ENCODE measurements at places on chromosomes 1 and 21. TPM values are rescaled to one million over a fixed set of nuclear protein-coding genes. Genes with fewer than 3 reads are reported as not detected.
A peak's percentile ranks its signal among the peaks of the same experiment; 100 is the strongest.

DNA sequence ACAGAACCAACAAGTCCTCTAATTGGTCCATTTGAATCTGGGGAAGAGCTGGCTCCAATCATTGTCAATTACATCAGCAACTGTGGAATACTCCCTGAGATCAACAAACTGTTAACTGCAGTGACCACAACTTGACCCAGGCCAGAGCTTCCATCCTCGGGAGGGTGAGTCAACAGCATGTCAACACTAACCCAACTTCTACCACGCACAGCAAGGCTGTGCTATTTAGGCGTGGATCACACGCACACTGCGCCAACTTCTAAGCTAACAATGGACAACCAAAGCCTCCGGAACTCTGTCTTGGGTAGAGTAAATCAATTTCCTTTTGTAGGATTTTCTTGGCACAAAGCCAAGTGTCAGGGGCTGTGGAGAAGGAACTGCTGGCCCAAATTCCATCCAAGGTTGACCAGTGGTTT is 30.4 kb downstream of the APP start:
- H3K4me3 ChIP-seq: no peak overlapping the region
- H3K4me1 ChIP-seq: no peaks in the 10 kb centered on the region
- H3K27me3 ChIP-seq: no peaks in the 10 kb centered on the region
- DNase-seq: no peak
- no peak overlapping the region for H3K27ac ChIP-seq

DNA sequence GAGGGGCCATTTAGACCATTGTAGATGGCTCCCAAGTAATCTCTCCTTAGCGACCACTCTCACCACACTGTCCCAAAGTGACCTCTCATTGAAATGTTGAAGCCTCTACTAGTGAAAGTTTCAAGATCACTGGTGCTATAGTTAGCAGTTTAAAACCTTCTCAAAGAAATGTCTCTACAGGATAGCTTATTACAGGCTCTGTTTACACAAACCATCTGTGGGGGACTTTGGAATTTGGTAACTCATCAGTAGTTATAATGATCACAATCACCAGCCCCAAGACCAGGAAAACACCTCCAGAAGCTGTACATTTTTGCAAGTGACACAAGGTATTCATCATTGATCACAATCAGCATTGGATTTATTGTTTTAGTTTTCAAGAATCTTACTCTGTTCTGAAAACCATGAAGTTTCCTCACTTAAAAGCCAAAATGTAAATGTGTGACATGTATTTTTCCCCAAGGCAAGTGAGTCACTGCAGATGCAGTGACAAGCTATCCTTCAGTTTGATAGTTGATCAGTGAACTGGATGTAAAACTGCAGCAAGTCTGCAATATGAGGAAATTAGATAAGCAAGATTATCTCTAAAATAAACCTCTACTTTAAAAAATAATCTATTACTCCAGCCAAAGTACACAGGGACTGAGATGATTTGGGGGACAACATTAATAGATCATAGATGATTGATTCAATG is 41.9 kb downstream of the C21orf91 start:
- H3K4me1 ChIP-seq: no peaks in the 10 kb centered on the region
- no peaks in the 10 kb centered on the region for H3K27me3 ChIP-seq
- H3K4me3 ChIP-seq: no peak overlapping the region
- no peaks in the 10 kb centered on the region for H3K36me3 ChIP-seq

GRCh38 chr1:45002650-45003645 is 8.2 kb downstream of the HECTD3 start:
- no peak overlapping the region for H3K4me3 ChIP-seq
- peak; percentile 14 for DNase-seq
- no peak overlapping the region for H3K27ac ChIP-seq
- H3K27me3 ChIP-seq: no peaks in the 10 kb centered on the region

DNA sequence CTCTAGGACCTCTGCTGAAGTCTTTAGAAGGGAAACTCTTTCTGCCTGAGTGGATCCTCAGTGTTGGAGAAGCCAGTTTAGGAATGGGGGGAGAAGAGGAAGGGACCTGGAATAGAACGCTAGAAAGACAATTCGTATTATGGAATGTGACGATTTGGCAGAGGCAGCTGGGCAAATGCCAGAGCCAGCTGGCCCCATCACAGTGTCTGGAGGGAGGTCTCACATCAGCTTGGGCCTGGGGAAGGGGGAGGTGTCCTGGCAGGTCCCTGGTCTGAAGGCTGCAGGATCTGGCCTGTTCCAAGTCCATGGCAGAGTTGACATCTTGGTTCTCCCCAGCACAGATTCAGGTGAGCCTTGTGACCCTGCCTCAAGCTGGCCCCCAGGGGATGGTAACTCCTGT is 11.3 kb downstream of the TMCC2 start:
- H3K36me3 ChIP-seq: no peaks in the 10 kb centered on the region
- no peak overlapping the region for H3K4me3 ChIP-seq
- H3K4me1 ChIP-seq: no peaks in the 10 kb centered on the region
- no peak overlapping the region for H3K27ac ChIP-seq
- H3K27me3 ChIP-seq: no peaks in the 10 kb centered on the region

- H3K27ac ChIP-seq: no peak overlapping the region
- H3K4me1 ChIP-seq: no peaks in the 10 kb centered on the region
Measured at GRCh38 chr1:221415651-221416050, 326.2 kb downstream of the DUSP10 start.

DNA sequence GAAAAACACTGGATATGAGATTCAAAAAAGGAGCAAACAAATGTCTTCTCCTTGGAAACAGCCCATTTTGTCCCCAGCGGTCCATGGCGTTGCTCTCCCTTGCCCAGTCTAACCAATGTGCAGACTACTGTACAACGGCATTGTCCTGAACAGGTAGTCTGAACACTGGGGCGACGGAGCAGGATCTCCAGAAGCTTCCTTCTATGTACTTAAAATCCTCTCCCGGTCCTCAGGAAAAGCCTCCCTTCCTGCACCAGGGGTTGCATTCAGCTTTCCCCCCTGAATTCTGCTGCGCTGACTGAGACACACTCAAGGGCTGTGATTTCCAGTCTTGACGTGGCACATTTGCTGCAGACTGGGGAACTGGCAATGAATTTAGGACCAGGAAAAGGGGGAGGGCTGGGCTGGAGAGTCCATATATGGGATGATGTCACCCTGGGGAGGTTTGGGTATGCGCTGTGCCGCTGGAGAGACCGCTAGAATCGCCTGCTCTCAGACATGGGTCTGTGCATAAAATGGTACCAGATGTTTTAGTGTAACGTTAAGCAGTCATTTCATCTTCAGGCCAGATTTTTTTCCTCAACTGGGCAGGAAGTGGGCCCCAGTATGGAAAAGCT is 275.9 kb upstream of the C1orf105 start:
- no peak overlapping the region for H3K27ac ChIP-seq
- H3K27me3 ChIP-seq: no peaks in the 10 kb centered on the region
- no peaks in the 10 kb centered on the region for H3K36me3 ChIP-seq
- no peak for DNase-seq
- H3K4me1 ChIP-seq: peaks cover 16% of the 10 kb centered on the region
- no peak overlapping the region for H3K4me3 ChIP-seq

DNA sequence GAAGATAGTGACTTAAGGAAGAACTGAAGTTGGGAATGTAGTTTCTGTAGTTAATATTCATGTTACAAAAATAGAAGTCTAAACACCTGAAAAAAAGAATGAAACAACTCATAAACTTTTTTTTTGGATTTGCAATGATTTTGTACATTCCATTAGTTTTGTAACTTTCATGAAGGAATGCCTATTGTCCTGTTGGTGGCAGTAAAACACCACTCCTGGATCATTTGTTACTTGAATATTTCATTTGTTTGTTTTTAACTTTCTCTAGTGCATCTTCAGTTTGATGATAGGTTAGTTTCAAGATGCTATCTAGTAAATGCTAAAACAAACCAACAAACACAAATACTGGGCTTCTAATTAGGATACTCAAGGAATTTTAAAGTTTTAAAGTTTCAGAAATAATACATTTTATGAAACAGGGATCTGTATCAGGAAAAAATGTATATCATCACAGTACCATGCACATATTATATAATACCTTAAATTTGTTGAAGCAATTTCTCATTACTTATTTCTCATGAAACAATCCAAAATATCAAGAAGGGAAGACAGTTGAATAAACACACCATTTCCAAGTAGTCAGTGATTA is 229.7 kb upstream of the CACYBP start:
- H3K27me3 ChIP-seq: no peaks in the 10 kb centered on the region
- H3K4me1 ChIP-seq: peaks cover 23% of the 10 kb centered on the region
- DNase-seq: peak; percentile 19
- H3K4me3 ChIP-seq: no peak overlapping the region

DNA sequence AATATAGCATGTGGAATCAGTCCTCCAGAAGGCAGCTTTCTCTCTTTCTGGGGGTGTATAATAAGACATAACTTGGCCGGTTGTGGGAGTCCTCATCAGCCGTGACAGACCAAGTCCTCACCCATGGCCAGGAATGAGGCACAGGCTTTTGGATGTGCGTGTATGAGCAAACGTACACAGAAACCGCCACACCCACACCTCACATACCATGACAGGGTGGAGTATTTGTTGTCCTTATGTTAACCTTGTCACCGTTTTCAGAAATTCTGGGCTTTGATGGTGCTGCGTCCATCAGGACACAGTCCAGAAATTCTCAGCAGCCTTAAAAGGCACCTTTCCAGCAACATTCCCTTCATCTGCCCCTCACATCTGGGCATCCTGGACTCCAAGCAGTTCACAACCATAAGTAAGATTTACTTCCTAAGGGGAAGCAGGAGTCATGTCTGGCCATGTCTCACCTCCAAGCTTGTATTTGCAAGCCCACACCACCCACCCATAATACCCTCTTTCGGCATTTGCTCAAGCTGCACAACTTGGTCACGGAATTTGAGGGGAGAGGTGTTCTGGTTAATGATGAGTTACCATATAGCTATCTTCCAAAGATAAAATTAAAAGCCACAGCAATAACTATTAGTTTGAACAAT is 12.4 kb downstream of the C1orf116 start:
- peak overlapping the region; percentile 64 for H3K27ac ChIP-seq
- H3K4me1 ChIP-seq: peaks cover 46% of the 10 kb centered on the region
- H3K4me3 ChIP-seq: no peak overlapping the region

GRCh38 chr1:113949007-113949406 is 19.9 kb downstream of the HIPK1 start:
- peaks cover 30% of the 10 kb centered on the region for H3K4me1 ChIP-seq
- H3K27ac ChIP-seq: no peak overlapping the region
- H3K4me3 ChIP-seq: no peak overlapping the region
- H3K36me3 ChIP-seq: no peaks in the 10 kb centered on the region
- no peak for DNase-seq
- no peaks in the 10 kb centered on the region for H3K27me3 ChIP-seq

BEND5 gene
- 0.57 TPM for total RNA-seq

LAMC2 gene
- 34.9 TPM for total RNA-seq

- no peak overlapping the region for H3K27ac ChIP-seq
- H3K27me3 ChIP-seq: no peaks in the 10 kb centered on the region
- no peak overlapping the region for H3K4me3 ChIP-seq
- no peaks in the 10 kb centered on the region for H3K36me3 ChIP-seq
Measured at GRCh38 chr1:8089535-8090228, 63.6 kb upstream of the ERRFI1 start.

DNA sequence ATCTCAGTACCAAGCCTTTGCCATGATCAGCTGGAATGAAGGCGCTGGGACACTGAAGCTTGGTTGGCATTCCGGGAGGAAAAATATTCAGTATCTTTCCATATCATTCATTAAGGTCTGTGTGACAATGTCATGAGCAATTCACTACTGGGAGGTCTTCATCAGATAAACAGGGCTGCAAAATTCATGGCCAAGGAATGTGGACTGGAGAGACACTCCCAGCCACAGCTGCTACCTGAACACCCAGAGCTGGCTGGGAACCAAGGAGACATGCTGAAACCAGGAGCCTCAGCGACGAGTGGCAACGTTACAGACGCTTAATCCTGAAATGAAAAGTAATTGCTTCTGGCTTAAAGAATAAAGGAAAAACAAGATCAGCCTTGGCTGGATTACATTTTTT is 30.6 kb upstream of the DDAH1 start:
- H3K27ac ChIP-seq: no peak overlapping the region
- H3K4me1 ChIP-seq: no peaks in the 10 kb centered on the region
- no peaks in the 10 kb centered on the region for H3K27me3 ChIP-seq
- H3K36me3 ChIP-seq: no peaks in the 10 kb centered on the region

- no peaks in the 10 kb centered on the region for H3K36me3 ChIP-seq
- H3K4me3 ChIP-seq: no peak overlapping the region
- no peaks in the 10 kb centered on the region for H3K27me3 ChIP-seq
- H3K27ac ChIP-seq: no peak overlapping the region
- no peaks in the 10 kb centered on the region for H3K4me1 ChIP-seq
Measured at GRCh38 chr1:229913489-229913888, 153.5 kb upstream of the GALNT2 start.

- H3K36me3 ChIP-seq: no peaks in the 10 kb centered on the region
- H3K4me3 ChIP-seq: no peak overlapping the region
- H3K4me1 ChIP-seq: no peaks in the 10 kb centered on the region
- DNase-seq: no peak
- H3K27me3 ChIP-seq: no peaks in the 10 kb centered on the region
Measured at GRCh38 chr1:29655145-29655544, 418.8 kb downstream of the PTPRU start.

E2F2 gene
- total RNA-seq: 9.1 TPM

- H3K27ac ChIP-seq: no peak overlapping the region
- no peak overlapping the region for H3K4me3 ChIP-seq
- DNase-seq: no peak
Measured at GRCh38 chr1:2936559-2937515, 84.4 kb upstream of the ACTRT2 start.

ARL8A gene
- 27.8 TPM for total RNA-seq

- no peaks in the 10 kb centered on the region for H3K4me1 ChIP-seq
- H3K36me3 ChIP-seq: no peaks in the 10 kb centered on the region
- no peaks in the 10 kb centered on the region for H3K27me3 ChIP-seq
- H3K4me3 ChIP-seq: no peak overlapping the region
- H3K27ac ChIP-seq: no peak overlapping the region
Measured at GRCh38 chr1:81410351-81410750, 390.4 kb upstream of the ADGRL2 start.

- H3K27ac ChIP-seq: no peak overlapping the region
- H3K4me1 ChIP-seq: peaks cover 17% of the 10 kb centered on the region
- no peak for DNase-seq
- H3K27me3 ChIP-seq: no peaks in the 10 kb centered on the region
- H3K4me3 ChIP-seq: no peak overlapping the region
Measured at GRCh38 chr1:98827041-98827440, 165.5 kb downstream of the SNX7 start.

AMY1B gene
- not detected for total RNA-seq

- no peak for DNase-seq
- no peaks in the 10 kb centered on the region for H3K36me3 ChIP-seq
- no peak overlapping the region for H3K27ac ChIP-seq
- no peak overlapping the region for H3K4me3 ChIP-seq
- no peaks in the 10 kb centered on the region for H3K4me1 ChIP-seq
Measured at GRCh38 chr21:36704281-36704957, 5.5 kb downstream of the SIM2 start.

BCL2L15 gene
- total RNA-seq: 0.09 TPM

Measured in Caco-2 (cell line).